Stimulated activated CD4-positive, alpha-beta T cell treated with anti-CD3 and anti-CD28 coated beads, Interleukin-2, amount 100 ng/mL, for 24 hours (primary cell): ENCODE measurements at places on chromosomes 16 and 17.

DNA sequence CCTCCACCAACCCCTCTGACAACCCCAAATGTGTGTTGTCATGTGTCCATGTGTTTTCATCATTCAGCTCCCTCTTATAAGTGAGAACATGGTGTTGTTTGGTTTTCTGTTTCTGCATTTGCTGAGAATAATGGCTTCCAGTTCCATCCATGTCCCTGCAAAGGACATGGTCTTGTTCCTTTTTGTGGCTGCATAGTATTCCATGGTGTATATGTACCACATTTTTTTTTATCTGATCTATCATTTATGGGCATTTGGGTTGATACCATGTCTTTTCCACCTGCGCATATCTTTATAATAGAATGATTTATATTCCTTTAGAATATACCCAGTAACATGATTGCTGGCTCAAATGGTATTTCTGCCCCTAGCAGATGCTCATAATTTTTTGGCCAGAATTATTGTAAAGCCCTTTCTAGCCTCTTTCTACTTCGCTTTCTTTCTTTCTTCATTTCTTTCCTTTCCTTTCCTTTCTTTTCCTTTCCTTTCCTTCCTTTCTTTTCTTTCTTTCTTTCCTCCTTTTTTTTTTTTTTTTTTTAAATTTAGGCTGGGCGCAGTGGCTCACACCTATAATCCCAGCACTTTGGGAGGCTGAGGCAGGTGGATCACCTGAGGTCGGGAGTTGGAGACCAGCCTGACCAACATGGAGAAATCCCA is 12.7 kb downstream of the REXO5 start:
- no peak for DNase-seq

GRCh38 chr17:30237296-30238002 is 2.0 kb upstream of the SLC6A4 start:
- no peak for DNase-seq

DNA sequence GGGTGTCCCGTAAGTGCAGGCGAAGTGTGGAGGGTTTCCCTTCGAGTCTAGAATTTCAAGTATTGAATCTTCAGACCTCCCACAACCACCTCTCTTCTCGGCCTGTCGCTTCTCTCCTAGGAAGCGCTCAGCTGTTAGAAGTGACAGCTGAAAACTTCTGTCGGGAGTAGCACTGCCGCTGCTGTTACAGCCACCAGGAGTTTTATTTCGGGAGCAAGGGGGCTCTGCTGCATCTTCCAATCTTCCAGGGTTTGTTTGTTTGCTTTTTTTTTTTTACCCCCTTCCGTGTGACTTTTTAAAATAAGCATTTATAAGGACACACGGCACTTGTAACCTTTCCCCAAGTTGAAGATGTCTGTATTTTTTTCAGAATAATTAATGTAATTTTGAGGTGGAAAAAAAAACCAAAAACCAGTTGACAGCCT is 767 bp downstream of the RPS6KB1 start:
- no peak for DNase-seq

- DNase-seq: peak; percentile 93
Observed at GRCh38 chr16:4474192-4474961, at the start of gene NMRAL1. Gene NMRAL1, minus strand, starts transcription at chr16:4474625. Its CDS starts 493 bp downstream, at chr16:4474132.

- no peak for DNase-seq
Observed at GRCh38 chr17:36468903-36469635, 17.4 kb upstream of the ZNHIT3 start.

DNA sequence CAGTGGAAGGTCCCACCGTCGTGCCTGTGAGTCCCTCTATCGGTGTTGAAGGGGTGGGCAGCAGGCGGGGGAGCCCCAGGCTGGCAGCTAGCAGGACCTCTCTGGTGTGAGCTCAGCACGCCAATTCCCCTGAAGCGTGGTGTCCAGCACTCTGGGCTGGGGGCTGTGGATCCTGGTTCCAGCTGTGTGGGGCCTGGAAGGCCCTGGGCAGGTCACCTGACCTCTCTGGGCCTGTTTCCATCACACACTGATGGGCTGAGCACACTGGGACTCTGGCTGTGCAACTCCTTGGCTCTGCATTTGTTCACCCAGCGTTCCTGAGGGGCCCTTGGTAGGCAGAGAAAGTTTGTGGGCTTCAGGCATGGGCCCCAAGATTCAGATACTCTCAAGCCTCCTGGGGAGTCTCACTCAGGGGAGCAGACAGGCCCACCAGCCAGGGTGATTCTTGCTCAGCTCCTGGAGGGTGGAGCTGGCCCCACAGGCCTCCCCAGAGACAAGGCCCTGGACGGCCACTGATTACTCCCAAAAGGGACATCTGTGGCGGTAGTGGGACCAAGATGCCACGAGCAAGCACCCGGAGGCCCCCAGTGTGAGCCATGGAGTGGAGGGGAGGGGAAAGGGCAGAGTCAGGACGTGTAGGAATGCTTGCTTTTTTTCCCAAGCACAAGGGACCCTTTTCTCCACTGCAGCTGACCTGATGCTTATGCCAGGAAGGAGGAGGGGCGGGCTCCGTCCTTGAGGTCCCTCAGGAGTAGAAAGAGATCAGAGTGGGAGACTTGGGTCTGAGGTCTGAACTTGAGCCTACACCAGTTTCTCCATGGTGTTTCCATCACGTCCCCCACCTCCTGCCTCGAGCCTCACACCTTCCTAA is 8.5 kb downstream of the SCGB1C2 start:
- no peak for DNase-seq

DNA sequence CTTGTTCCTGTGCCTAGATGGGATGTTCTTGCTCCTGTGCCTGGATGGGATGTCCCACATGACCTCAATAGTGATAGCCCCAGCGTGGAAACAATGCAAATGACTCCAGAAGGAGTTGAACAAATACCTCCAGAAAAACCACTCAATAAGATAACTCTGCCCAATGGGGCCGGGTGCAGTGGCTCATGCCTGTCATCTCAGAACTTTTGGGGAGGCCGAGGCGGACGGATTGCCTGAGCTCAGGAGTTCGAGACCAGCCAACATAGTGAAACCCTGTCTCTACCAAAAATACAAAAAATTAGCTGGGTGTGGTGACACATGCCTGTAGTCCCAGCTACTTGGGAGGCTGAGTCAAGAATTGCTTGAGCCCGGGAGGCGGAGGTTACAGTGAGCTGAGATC is 15.2 kb upstream of the LITAF start:
- DNase-seq: no peak

DNA sequence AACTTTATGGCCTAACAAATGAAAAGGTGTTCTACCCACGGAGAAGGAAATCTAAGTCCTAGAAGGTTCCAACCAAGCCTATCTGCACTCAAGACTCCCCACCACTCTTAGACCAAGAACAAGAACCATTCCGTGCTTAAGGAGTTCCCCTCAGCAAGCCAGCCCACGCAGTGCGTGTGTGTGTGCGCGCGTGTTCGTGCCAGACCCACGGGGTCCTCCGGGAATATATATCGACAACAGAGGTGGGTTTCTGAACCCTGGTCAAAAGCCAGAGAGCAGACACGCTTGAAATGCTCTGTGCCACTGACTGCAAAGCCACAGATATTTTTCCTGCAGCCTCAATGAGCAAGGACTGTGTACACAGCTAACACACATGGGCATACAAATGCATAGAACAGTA is 70.7 kb downstream of the SLC39A11 start:
- no peak for DNase-seq

- peak; percentile 14 for DNase-seq
Observed at GRCh38 chr17:14784997-14785696, 480.0 kb downstream of the PMP22 start.

- peak; percentile 78 for DNase-seq
Observed at GRCh38 chr16:89360760-89361435, 129.5 kb downstream of the ANKRD11 start.

GRCh38 chr17:47649972-47650524 is 329 bp downstream of the KPNB1 start:
- DNase-seq: no peak

DNA sequence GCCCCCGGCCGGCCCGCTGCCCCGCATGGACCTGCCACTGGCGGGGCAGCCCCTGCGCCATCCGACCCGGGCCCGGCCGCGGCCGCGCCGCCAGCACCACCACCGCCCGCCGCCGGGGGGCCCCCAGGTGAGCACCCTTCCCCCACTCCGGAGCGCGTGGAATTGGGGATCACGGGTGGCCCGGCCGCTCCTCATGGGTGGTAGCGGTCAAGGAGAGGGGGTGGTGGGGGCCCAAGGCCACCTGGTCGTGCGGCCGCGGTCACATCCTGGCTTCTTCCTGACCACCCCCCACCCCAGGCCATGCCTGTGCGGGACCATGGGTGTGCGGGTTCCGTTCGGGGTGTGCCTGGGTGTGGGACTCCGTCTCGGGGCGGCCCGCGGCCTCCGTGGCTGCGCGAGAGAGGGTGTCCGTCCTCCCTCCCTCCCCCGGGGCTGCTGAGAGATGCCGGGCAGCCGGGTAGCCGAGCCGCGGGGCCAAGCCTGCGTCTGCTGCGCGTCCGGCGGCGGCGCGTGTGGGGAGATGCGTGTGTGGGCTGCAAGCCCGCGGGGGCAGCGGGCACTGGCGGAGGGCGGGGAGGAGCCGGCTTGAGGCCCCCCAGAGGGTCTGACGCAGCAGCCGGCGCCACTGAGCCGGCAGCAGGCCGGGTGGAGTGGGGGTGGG is 6.8 kb downstream of the ACD start:
- DNase-seq: no peak
